ENCODE measurements at places on chromosomes 13 and 19. TPM values are rescaled to one million over a fixed set of nuclear protein-coding genes. Genes with fewer than 3 reads are reported as not detected.

DNA sequence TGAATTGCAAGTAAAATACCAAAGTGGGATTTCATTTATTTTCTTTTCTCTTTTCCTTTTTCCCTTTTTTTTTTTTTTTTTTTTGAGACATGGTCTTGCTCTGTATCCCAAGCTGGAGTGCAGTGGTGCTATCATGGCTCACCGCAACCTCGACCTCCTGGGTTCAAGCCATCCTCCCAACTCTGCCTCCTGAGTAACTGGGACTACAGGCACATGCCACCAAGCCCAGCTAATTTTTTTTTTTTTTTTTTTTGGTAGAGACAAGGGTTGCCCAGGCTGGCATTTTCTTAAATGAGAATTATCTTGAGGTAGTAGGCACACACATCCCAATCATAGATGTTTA, 68.5 kb upstream of the GPR183 start:
- no peak for DNase-seq

The MZF1 gene
- 21.6 TPM for total RNA-seq

- DNase-seq = no peak
Measured at GRCh38 chr13:22903925-22904324, 276.9 kb upstream of the SGCG start.

DNA sequence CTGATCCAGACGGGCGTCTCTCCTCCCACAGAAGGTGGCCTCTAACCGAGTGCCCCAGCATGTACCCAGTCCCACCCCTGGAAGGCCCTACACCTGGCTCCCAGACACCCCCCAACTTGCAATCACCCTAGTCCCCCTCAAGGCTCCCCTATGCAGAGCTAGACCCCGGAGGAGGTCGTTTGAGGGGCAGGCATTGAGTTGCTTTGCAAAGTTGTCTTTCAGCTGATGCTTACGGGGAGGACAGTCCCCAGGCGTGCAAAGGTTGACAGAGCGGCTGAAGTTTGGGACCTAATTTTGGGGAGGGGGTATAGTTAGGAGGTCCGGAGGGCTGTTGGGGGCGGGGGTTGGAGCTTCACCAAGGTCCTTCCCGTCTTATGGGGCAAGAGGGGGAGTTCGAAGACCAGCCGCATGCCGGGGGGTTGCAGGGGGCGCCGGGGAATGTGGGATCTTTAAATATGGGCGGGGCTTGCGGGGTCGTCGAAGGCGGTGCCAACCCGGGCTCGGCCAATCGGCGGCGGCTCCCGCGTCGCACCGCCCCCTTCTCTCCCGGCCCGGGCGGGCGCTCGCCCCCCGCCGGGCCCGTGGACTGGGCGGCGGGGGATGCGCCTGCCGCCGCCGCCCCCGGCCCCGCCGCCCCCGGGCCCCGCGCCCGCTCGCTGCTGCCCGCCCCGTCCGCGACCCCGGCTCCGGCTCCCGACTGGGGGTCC, at the start of gene KCNN1:
TSS of gene KCNN1 (plus strand) at position 558 of the 707 bp plus-strand sequence. CDS start 6,782 bp downstream, outside the sequence.
- no peak for DNase-seq

DNA sequence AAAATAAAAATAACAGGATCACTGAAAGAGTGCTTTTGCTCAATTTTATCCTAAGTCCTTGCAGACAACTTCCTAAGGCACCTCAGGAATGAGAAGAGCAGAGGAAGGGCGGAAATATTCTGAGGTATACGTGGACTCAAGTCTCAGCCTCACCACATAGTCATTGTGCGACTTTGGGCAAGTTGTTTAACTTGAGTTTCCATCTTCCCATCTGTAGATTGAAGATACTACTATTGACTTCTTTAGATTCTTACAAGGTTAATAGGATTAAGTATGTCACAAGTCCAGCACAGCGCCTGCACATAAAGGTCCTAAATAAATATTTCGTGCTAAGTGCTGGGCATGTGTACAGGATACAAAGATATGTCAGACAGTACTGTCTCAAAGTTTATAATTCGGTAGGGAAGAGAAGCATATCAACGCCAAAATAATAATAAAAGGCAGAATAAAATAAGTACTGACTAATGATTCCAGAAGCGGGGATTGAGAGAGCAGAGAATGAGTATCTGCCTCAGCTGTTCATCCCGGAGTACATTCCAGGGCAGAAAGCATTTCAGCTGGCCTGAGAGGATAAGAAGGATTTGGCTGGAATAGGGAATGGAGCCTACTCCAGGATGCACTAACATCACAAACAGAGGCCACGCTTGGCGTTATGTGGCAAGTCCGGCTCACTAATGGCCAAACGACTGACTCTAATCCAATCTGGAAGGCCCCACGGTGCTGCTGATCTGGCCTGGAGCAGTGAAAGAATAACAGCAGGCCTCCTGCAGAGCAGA, 139.7 kb downstream of the FLT1 start:
- no peak for DNase-seq

DNA sequence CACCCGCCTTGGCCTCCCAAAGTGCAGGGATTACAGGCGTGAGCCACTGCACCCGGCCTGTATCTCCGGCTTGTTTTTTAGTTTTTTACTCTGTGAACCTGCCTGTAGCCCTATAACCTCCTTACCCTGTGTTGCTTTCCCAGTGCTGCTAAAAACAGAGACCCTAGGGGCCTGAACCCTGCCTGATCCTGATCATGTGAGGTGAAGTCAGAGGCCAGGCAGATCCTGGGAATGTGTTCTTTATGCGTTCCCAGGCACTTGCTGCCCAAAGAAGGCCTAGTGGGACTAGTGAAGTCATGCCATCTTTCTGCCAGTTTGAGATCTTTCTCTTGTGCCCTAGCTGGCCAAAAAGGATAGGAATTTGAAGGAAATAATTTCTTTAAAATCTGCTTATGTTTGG, 4.6 kb downstream of the UBA2 start:
- DNase-seq = no peak

DNA sequence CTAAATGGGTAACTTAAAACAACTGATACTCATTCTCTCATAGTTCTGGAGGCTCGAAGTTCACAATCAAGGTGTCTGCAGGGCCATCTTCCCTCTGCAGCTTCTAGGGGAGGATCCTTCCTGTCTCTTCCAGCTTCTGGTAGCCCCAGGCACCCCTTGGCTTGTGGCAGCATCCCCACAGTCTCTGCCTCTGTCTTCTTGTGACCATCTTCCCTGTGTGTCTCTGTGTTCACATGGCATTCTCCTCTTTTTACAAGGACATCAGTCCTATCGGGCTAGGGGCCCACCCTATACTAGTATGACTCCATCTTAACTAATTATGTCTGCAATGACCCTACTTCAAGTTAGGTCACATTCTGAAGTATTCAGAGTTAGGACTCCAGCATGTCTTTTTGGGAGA, 73.5 kb downstream of the ANKRD10 start:
- no peak for DNase-seq

The ZNF441 gene
- total RNA-seq = 8.9 TPM

The PTH2 gene
- not detected for total RNA-seq

- DNase-seq = no peak
Measured at GRCh38 chr19:2733930-2734588, 5.8 kb downstream of the SLC39A3 start.

DNA sequence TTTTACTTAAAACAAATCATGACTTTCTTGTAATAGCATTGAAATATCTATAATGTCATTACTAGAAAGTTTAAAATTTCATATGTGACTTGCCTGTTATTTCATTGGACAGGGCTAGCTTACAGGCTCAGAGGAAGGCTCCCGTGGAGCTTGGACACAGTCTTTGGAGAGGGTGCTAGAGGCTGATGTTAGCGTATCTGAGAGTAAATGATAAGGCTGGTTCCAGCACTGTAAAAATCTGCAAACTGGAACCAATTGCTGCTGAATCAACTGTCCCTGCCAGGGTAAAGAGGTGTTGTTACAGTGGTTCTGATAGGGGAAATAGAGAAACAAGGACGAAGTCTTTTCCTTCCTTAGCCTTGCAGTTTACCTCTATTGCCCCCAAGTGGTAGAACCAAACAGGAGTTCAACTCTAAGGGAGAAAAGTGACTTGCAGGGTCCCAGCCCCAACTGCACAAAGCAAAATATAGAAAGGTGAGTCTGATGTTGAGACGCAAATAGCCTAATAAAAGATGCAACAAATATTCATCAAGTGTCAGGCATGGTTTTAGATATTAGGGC, 901.7 kb downstream of the DIAPH3 start:
- no peak for DNase-seq

The CYSLTR2 gene
- 3.9 TPM for total RNA-seq

DNA sequence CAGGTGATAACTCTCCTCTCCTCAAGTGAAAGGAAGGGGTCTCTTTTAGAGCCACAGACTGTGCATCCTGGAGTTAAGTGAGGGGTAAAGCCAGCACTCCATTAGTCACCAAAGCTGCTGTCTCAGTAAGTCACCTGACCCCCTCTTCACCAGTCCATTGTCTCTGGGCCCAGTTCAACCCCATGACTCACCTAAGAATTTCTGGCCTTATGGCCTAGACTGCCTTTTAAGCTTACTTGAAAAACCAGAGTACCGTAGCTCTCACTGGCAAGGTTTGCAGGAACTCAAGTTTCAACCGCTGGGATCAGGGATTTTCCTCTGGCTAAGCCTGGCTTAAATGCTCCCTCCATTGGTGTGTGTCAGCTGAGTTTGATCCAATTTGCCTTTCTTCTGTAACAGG, 23.4 kb upstream of the EID2 start:
- no peak for DNase-seq

The SYMPK gene
- 88.3 TPM for total RNA-seq

GRCh38 chr19:51097796-51098195, 10.4 kb downstream of the CTU1 start:
- DNase-seq = no peak

DNA sequence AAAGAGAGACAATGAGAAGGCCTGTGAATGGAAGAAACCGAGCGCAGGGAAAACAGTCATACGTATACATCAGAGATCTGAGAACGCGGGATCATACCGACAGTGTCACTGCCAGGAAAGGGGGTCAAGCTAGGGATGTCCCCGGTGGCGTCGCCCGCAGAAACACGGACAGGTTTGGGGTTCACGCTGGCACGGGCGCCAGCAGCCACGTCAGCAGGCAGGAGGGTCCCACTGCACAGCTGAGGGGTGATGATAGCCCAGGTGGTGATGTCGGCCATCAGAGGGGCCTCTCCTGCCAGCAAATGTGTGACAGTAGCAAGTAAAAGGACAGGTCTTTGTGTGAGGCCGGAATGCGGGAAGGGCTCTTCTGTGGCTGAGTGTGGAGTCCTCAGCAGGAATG, 3.4 kb upstream of the ZNF229 start:
- DNase-seq = no peak

- no peak for DNase-seq
Measured at GRCh38 chr13:30341815-30342570, 34.6 kb upstream of the KATNAL1 start.

The CPAMD8 gene
- total RNA-seq = 1.2 TPM

The PINLYP gene
- 4.4 TPM for total RNA-seq

DNA sequence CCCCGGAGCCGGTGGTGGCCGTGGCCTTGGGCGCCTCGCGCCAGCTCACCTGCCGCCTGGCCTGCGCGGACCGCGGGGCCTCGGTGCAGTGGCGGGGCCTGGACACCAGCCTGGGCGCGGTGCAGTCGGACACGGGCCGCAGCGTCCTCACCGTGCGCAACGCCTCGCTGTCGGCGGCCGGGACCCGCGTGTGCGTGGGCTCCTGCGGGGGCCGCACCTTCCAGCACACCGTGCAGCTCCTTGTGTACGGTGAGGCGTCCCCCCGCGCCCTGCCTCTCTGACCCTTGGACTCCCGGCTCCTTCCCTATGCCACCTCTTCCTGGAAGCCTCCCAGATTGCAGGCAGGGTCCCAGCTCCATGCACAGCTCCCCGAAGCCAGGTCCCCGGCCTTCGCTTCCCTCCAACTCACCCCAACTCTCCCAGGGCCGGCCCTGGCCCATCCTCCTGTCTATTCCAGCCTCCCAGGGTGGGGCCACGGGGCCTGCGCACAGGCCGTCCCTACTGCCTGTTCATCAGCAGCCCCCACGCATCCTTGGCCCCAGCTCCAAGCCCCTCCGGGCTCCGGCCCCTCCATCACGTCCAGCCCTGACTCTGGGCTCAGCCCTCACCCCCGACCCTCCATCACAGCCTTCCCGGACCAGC, 1.7 kb downstream of the MADCAM1 start:
- DNase-seq = no peak

The CYP4F3 gene
- total RNA-seq = 0.15 TPM

- DNase-seq = no peak
Measured at GRCh38 chr19:30842926-30843325, 470.7 kb downstream of the ZNF536 start.

- DNase-seq = no peak
Measured at GRCh38 chr19:43152214-43152613, 34.1 kb downstream of the PSG5 start.

The DPF1 gene
- 0.40 TPM for total RNA-seq

- DNase-seq = no peak
Measured at GRCh38 chr13:24179486-24179850, 18.9 kb downstream of the SPATA13 start.

DNA sequence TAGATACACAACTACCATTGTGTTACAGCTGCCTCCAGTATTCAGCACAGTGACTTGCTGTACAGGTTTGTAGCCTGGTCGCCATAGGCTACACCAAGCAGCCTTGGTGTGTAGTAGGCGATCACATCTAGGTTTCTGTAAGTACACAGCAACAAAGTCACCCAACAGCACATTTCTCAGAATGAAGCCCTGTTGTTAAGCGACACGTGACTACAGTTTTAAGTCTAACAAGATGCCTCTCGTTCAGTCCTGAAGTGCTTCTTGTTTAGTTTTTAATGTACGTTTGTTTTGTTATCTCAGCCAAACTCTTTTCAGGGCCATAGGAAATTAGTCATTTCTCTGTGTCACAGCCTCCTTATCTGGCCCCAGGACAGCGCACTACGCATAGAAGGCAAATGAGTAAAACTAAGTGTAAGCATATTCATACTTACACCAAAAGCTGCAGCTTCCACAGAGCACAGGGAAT, 50.0 kb upstream of the GPR183 start:
- peak; percentile 70 for DNase-seq

The OR7C1 gene
- not detected for total RNA-seq

DNA sequence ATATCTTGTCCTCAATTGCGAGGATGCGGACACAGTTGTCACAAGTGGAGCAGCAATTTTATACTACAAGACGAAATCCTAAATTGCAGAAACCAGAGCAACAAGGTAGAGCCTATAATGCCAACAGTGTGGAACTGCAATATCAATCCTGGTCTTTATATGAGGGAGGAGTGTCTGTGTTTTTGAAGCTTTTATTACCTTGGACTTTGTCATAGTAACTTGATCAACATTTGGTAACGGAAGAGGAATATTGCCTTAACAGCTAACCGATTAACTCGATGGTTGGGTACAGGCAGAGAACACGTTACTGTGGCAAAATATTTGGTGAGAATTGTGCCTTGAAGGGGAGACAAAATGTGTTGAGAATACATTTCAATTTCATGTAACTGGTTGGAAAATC, 661.5 kb downstream of the FGF9 start:
- DNase-seq = no peak
